Activated naive CD4-positive, alpha-beta T cell treated with anti-CD3 and anti-CD28 coated beads, Interleukin-2, amount 50 U/mL, for 72 hours (primary cell): ENCODE measurements at places on chromosomes 12 and 14. TPM values are rescaled to one million over a fixed set of nuclear protein-coding genes. Genes with fewer than 3 reads are reported as not detected.

The ADAM21 gene
- not detected for total RNA-seq

The WNT1 gene
- 0.27 TPM for total RNA-seq

The DBX2 gene
- not detected for total RNA-seq

The COX6A1 gene
- 416 TPM for total RNA-seq

The SYCP3 gene
- 0.21 TPM for total RNA-seq

The ARHGEF25 gene
- total RNA-seq, result 4.8 TPM

The SIX6 gene
- total RNA-seq, result not detected

The KRT6C gene
- not detected for total RNA-seq

The HOXC6 gene
- not detected for total RNA-seq

The CARMIL3 gene
- total RNA-seq, result 2.1 TPM

The REM2 gene
- 0.93 TPM for total RNA-seq

The KCNC2 gene
- total RNA-seq, result not detected

The SLC38A4 gene
- not detected for total RNA-seq

The HHIPL1 gene
- total RNA-seq, result 0.16 TPM

The ZNF641 gene
- 6.4 TPM for total RNA-seq

The PLCZ1 gene
- not detected for total RNA-seq

The SLC6A15 gene
- not detected for total RNA-seq

The BATF gene
- 93.6 TPM for total RNA-seq

The CCDC175 gene
- not detected for total RNA-seq

The KRT74 gene
- not detected for total RNA-seq

The MARK3 gene
- total RNA-seq, result 91.4 TPM

The KRT73 gene
- 4.9 TPM for total RNA-seq

The HOXC12 gene
- not detected for total RNA-seq

The SELPLG gene
- total RNA-seq, result 30.0 TPM

The KIF21A gene
- 16.8 TPM for total RNA-seq

The MIP gene
- total RNA-seq, result not detected

The FOXM1 gene
- total RNA-seq, result 105 TPM

The TMEM63C gene
- total RNA-seq, result 0.32 TPM

The FGF23 gene
- not detected for total RNA-seq

The GOLGA3 gene
- total RNA-seq, result 52.7 TPM

The PRIMA1 gene
- total RNA-seq, result not detected

The IAPP gene
- total RNA-seq, result not detected

The HPD gene
- not detected for total RNA-seq

The TAS2R46 gene
- 2.4 TPM for total RNA-seq

The TEX52 gene
- total RNA-seq, result 0.43 TPM

The RD3L gene
- total RNA-seq, result not detected

The GPX2 gene
- not detected for total RNA-seq

The C14orf180 gene
- total RNA-seq, result not detected

The GPR132 gene
- 32.6 TPM for total RNA-seq

The KRT3 gene
- total RNA-seq, result 0.09 TPM

The GARIN6 gene
- total RNA-seq, result not detected

The GALC gene
- total RNA-seq, result 17.7 TPM

The INSM2 gene
- total RNA-seq, result 0.07 TPM

The APOF gene
- total RNA-seq, result not detected

The EGLN3 gene
- total RNA-seq, result 0.34 TPM

The LRRC10 gene
- not detected for total RNA-seq

The ARHGAP9 gene
- total RNA-seq, result 195 TPM

The LRRIQ1 gene
- total RNA-seq, result not detected

The GALNT9 gene
- 0.41 TPM for total RNA-seq

The OR11H6 gene
- total RNA-seq, result not detected

The SIX4 gene
- total RNA-seq, result 0.21 TPM

The MYF6 gene
- not detected for total RNA-seq

The MAP1LC3B2 gene
- total RNA-seq, result not detected

The SLC38A1 gene
- 146 TPM for total RNA-seq

The CSAD gene
- 55.8 TPM for total RNA-seq

The BCL2L14 gene
- 2.2 TPM for total RNA-seq

The CCDC184 gene
- total RNA-seq, result 0.64 TPM
